ENCODE measurements at places on chromosomes 5 and 9. TPM values are rescaled to one million over a fixed set of nuclear protein-coding genes. Genes with fewer than 3 reads are reported as not detected.

DNA sequence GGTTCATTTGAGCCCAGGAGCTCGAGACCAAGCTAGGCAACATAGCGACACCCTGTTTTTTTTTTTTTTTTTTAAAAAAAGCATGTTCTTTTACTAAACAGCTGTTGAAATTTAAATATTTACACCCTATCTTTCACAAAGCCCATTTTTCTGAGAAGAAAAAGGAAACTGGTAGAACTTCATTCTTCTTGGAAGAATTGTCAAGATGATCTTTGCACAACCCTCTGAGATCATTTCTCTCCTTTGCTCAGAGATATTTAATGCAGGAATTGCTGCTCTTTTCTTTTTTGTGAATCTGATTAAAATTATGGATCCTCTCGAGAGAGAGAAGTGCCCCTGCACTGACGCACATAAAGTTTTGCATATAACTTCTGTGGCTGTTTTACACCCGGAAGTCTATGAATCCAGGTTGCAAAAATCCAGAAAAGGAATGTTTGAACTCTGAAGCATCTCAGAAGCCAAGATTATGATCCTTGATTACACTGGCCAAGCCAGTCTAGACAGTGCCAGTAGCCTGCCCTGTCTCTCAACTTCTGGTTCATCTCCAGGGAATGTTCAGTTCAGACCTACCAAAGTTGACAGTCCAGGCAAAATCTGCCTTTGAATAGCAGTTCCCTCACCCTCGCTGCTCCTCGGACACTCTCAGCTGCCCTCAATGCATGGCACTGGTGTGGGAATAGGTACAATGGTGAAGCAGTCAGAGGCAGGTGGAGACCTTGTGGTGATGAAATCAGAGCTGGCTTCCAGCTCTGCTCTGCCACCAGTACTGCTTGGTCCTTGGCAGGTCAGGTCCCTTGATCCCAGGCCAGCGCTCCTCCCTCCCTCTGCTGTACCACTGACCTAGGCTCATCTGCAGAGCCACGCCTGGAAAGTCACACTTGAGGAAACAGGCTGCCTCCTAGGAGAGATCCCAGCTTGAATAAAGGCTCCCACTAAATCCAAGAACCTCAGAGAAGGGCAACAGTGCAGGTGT lies 13.3 kb upstream of the SLC31A2 start:
- DNase-seq = no peak

- DNase-seq = peak; percentile 29
These were observed 7.9 kb downstream of the NRARP start for GRCh38 chr9:137294091-137294680.

DNA sequence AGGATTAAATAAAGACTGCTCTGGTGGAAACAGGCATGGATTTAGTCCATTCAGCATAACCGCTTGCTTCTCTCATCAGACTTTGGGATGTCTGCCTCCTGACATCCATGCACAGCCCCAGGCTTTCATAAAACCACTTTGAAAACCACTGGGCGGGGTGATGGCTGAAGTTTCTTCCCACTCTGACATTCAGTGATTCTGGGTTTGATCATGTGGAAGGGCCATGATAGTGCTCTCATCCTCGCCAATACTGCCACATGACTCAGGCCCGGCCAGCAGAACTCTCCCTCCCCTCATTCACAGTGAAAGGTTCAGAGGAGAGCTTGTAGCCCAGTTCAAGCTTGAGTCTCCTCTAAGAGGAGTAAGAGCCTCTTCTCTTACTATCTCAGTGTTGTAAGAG lies 29.6 kb upstream of the GLRA1 start:
- DNase-seq = no peak

DNA sequence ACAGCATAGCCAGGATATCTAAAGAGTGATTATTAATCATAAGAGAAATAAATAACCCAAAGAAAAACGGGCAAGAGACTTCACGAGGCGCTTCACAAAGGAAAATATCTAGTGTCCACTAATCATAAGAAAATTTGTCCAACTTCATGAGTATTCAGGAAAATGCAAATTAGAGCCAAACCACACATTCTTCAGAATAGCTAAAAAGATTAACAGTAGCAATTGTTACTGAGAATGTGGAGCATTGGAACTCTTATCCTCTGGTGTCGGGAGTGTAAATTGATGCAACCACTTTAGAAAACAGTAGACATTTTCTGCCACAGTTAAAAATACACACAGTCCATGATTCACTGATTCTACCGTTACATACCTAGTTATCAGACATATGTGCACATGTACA lies 145.7 kb downstream of the CWC27 start:
- DNase-seq = no peak

GRCh38 chr5:109062664-109063063 lies 315.0 kb downstream of the FER start:
- no peak for DNase-seq

DNA sequence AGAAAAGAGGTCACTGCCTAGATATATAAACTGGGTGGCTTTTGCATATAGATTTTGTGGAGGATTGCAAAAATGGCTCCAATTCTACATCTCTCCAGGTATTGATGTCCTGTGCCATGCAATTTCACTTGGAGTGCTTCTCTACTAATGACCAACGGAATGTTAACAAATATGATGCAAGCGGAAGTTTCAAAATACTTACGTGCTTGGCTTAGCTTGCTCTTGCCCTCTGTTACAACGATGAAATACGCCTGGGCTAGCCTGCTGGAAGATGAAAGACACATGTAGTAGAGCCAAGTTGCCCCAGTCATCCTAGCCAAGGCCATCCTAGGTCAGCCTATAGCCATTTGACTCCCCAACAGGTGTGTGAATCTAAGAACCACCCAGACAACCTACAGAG lies 3.6 kb upstream of the POC5 start:
- no peak for DNase-seq

DNA sequence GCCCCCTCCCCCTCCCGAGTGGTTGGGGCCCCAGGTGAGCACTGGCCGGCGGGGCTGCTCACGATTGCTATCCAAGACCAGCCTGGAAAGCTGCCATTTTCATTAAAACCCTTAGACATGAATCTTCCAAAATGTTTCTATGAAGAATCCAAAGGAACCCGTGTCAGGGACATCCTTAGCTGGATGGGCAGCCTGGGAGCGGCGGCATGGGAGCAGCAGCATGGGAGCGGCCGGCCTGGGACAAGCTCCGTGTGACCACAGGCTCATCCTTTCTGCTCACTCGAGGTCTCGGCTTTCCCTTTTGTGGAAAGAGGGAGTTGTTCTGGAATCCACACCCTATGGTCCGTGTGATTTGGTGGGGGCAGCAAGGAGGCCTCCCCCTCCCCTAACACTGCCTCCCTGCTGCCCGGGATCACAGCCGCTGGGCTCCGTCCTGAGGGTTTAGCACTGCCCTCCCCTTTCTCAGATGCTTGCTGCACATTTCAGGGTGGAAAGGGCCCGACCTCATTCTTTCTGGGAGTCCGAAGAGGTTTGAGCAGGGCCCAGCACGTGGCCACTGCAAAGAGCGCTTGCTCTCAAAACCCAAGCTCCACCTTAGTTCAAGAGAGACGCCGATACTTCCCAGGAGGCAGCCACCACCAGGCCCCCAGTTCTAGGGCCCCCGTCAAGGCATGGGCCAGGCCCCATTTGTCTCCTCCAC lies 127.7 kb downstream of the RXRA start:
- DNase-seq = no peak

DNA sequence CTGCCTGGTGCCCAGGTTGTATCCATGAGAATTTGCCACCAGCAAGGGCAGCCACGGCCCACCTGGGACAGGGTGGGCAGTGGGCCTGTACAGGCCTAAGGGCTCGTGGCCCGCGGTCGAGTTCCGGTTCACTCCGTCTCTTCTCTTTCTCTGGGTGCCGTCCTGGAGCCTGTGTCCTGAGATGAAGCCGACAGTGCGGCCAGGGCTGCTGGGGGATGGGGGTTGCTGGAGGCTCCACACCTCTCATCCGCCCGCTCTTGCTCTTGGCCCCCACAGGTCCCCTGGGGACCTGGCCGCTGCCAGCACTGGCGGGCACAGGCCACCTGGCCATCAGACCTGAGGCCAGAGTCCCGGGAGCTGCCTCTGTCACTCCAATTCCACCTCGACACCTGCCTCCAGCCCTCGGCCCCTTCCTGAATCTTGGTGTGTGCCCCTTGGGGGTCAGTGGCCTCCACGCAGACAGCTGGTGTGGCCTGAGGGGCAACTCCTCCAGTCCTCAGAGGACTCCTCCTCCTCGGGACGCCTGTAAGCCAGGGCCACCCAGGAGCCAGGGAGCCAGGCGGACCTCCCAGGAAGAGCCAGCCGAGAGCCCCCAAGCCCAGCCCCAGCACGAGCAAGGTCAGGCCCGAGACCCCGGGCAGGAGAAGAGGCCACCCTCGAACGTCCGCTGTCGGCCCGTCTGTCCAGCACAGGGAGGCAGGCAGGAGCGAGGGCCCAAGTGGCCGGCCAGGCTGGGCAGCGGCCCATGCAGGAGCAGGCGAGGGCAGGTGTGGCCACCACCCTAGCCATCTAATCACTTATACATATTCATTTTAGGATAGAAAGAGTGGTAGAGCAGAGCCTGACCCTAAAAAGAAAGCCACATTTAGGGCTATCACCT lies 5.2 kb downstream of the LRRC26 start:
- no peak for DNase-seq

GRCh38 chr5:177112589-177113220 lies 20.9 kb upstream of the NSD1 start:
- DNase-seq = no peak

DNA sequence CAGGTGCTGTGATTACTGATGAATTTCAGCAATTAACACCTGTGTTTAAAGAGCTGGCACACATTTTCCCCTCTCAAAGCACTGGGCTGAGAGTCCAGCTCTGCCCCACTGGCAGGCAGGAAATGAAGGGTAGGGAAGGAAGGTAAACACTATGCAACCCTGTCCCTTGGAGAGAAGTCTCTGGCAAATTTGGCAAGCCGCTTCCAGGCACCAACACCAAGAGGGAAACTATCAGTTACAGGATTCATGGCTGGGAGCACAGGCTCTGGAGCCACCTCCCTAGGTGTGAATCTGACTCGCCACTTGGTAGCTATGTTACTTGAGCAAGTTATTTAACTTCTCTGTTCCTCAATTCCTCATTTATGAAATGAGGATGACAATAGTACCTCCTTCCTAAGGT lies 3.3 kb downstream of the ANKS6 start:
- DNase-seq = no peak

GRCh38 chr5:175281257-175281656 lies 162.7 kb downstream of the DRD1 start:
- no peak for DNase-seq

- DNase-seq = no peak
These were observed 12.4 kb upstream of the CCDC112 start for GRCh38 chr5:115308815-115309214.

DNA sequence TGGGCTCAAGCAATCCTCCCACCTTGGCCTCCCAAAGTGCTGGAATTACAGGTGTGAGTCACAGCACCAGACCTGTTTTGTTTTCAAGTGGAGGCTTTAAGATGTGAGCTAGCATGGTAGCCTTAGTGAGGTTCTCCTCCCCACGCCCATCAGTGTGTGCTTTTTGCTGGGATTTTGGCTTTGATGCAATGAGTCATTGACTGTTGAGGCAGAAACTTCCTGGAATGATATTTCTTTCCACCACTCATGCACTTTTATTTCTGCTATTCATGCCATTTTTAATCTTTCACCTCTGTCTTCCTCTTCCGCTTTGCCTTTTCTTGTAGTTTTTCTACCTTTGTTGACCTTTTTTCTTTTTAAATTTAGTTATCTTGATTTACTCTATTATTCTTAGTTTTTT lies 4.2 kb upstream of the NFIL3 start:
- no peak for DNase-seq

Gene CARTPT
- not detected for total RNA-seq

Gene PAIP2
- 87.0 TPM for total RNA-seq

Gene FBXO4
- 13.9 TPM for total RNA-seq

Gene SOX30
- not detected for total RNA-seq

Gene IFNA21
- total RNA-seq = not detected

Gene SHC3
- total RNA-seq = not detected

Gene RASGEF1C
- total RNA-seq = not detected

All from activated CD4-positive, alpha-beta T cell treated with anti-CD3 and anti-CD28 coated beads, Interleukin-2, amount 10 ng/mL, durations not matched to agents 7 days and 5 days (primary cell).